PC-3 (cell line): ENCODE measurements at places on chromosomes 7 and 10. TPM values are rescaled to one million over a fixed set of nuclear protein-coding genes. Genes with fewer than 3 reads are reported as not detected.

The ENO4 gene
- total RNA-seq, result 0.35 TPM in 1 of 2 replicates, not detected in the other

The FIS1 gene
- total RNA-seq, result 146 and 199 TPM in 2 replicates

The GIMAP8 gene
- total RNA-seq, result not detected in 2 replicates

The YKT6 gene
- total RNA-seq, result 133 and 147 TPM in 2 replicates

The VIM gene
- total RNA-seq, result 469 and 506 TPM in 2 replicates

The CHN2 gene
- 3.1 and 7.7 TPM in 2 replicates for total RNA-seq

The ETV1 gene
- total RNA-seq, result 10.4 and 20.6 TPM in 2 replicates

The UROS gene
- total RNA-seq, result 45.6 and 50.6 TPM in 2 replicates

The ODAD2 gene
- total RNA-seq, result 2.1 and 3.4 TPM in 2 replicates

The SFTPA1 gene
- not detected in 2 replicates for total RNA-seq

The TAF3 gene
- 1.2 and 2.0 TPM in 2 replicates for total RNA-seq

The LIPJ gene
- total RNA-seq, result not detected in 2 replicates

The ZNF862 gene
- 3.0 and 15.1 TPM in 2 replicates for total RNA-seq

DNA sequence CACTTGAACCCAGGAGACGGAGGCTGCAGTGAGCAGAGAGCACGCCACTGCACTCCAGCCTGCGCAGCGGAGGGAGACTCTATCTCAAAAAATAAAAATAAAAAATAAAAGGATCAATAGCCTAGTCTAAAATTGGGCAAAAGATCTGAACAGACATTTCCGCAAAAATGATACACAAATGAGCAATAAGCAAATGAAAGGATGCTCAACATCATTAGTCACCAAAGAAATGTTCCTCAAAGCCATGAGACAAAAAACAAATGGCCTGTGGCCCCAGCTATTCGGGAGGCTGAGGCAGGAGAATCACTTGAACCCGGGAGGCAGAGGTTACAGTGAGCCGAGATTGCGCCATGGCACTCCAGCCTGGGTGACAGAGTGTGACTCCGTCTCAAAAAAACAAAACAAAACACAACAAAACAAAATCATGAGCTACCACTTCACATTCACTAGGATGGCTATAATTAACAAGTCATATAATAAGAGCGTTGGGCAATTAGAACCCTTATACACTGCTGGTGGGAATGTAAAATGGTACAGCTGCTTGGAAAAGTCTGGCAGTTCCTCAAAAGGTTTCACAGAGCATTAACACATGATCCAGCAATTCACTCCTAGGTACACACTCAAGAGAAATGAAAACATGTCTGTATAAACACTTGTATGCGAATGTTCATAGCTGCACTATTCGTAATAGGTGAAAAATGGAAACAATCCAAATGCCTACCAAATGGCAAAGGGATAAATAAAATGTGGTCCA is 3.1 kb downstream of the DAGLB start:
- no peak for DNase-seq

- DNase-seq, result peak; percentile 92
These were observed 20.0 kb upstream of the CRYGN start for GRCh38 chr7:151459726-151460473.

DNA sequence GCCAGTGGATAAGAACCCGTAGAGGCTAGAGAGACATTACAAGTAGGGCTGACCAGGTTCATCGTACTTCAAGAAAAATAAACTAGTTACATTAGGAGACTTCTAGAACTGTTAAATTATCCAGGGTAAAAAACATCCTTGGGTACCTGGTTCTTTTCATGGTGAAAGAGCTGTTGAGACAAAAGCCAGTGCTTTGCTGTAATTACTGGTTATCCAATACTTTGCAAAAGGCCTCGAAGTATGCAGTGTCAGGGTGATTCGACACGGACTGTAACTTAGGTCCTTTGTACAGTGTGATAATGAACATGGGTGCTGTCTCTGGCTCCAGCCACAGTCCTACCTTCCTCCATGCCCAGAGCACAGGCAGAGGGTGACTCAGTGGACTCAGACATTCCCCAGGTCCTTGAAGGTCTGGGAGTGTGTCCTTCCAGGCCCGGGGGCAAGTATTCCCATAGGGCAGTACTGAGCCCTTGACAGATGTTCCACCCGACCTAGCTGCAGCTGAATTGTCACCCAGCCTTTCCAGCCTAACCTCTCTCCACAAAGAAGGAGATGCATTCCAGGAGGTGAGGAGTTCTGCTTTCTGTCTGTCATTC is 123.6 kb upstream of the TMEM72 start:
- no peak for DNase-seq

DNA sequence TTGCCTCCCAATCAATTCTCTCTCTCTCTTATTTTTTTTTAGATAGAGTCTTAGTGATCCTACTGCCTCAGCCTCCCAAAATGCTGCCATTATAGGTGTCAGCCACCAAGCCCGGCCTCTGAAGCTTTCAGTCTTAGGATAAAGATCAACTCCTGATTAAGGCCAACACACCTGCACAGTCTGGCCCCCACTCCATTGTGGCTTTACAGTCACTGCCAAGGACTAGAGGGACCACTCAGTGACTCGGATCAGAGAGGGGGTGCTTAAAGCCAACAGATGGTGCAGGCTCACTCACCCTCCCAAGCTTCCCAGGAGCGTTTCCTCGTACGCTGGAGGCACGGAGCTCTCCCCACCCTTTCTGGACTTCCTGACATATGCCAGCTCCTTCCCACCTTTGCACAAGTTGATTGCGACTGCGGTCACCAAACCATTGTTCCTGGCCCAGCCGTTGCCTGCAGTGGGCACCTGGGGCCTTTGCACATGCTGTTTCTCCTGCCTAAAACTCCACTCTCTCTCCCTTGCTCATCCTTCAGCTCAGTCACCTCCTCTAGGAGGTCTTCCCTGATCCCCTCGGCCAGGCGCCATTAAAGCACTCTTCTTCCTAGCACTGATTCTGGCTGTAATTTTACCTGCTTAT is 1.7 kb upstream of the CDH23 start:
- DNase-seq, result no peak

GRCh38 chr7:77699056-77699455 is 2.8 kb downstream of the RSBN1L start:
- DNase-seq, result no peak

- DNase-seq, result no peak
These were observed 427.4 kb upstream of the MGMT start for GRCh38 chr10:129039406-129040370.

GRCh38 chr7:66927348-66927948 is 6.4 kb downstream of the TMEM248 start:
- no peak for DNase-seq

DNA sequence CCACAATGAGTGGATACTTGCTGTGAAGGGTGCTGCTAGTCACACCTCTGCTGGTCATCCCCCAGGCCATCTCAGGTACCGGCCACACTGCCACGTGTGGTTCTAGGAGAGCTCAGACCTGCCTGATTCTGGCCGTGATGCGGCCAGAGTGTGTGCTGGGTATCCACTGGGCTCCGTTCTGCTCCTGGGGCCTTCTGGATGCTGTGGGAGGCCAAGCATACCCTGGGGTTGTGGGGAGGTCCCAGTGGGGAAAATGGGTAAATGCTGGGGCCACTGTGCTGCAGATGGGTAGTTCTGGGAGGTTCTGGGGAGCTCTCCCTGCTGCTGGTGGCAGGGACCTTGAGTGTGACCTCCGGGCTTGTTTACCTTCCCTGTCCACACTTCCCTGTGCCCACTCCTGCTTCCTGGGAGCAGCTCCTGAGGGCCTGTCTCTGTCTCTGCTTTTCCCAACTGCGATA is 318.4 kb downstream of the GLRX3 start:
- DNase-seq, result no peak

- DNase-seq, result no peak
These were observed 10.5 kb downstream of the PPP3CB start for GRCh38 chr10:73485320-73485719.

- DNase-seq, result no peak
These were observed 386.8 kb upstream of the PODXL start for GRCh38 chr7:131943211-131943610.

GRCh38 chr7:2632733-2633537 is 1.1 kb downstream of the TTYH3 start:
- peak; percentile 36 for DNase-seq

DNA sequence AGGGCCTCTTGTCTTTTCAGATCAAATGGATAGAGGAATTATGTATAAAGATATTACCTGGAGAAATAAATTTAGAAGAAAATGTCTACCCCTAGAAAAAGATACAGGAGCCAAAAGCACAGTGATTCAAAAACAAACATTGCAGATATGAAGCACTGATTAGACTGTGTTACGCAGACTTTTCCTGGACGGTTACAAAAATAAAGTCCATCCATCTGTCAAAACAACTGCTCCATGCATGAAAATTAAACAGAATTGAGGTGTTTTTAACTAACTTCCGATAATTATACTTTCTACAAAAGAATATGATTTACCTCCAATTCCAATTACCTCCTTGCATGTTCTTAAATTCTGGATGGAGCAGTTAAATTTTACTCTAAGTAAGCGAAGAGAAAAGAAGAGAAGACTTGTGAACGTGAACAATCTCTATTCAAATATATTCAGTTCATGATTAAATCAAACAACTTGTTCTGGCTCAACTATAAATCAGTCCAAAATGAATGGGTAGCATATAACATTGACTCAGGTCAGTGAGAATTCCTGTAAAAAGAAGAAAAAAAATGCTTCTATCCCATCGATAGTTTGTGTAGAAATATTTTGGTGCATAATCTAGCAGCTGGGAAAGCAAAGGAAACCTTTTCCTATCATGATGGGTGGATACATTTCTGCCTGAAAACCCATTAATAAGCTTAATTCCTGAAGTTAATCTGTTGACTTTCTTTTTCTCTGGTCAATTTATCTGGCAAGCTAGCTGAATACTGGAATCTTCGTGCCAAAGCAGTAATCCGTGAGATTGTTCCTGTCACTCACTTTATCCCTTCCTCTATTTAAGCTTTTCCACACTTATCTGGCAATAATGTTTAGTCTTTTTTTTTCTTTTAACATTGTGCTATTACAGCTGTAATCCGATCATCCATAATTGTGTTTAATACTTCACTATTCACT is 80.4 kb downstream of the SEMA3A start:
- no peak for DNase-seq

GRCh38 chr10:17452060-17452841 is 2.1 kb downstream of the ST8SIA6 start:
- no peak for DNase-seq

DNA sequence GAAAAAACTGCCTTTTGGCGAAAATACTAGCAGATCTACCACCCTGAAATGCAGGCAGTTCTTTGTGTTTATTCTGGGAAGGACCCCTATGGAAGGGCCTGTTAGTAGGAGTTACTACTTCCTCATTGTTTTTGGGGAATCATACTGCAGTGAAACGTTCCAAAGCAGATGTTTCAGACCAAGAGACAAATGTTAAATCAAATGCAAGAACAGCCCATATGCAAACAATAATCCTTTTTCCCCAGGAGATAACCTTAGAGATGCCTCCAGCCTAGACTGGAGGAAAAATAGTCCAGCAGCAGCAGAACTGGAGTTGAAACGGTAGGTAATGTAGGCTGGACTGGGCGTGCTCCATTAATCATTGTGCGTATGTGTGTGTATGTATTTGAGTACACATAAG is 65.9 kb upstream of the VWDE start:
- no peak for DNase-seq

DNA sequence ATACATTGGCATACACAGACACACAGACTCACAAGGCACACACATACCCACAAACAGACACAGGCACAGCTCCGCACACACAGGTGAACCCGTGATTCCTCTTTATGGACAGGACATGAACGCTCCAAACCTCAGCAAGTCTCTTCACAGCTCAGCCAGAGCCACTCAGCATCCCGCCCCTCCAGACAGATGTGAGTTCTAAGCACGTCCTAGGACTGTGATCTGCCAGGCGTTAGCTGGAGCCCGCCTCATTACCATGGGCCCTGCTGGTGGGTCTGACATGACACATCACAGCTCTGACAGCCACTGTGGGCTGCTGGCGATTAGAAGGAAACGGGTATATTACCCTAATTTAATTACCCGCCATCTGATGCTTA is 176.7 kb upstream of the PPP2R2D start:
- no peak for DNase-seq

DNA sequence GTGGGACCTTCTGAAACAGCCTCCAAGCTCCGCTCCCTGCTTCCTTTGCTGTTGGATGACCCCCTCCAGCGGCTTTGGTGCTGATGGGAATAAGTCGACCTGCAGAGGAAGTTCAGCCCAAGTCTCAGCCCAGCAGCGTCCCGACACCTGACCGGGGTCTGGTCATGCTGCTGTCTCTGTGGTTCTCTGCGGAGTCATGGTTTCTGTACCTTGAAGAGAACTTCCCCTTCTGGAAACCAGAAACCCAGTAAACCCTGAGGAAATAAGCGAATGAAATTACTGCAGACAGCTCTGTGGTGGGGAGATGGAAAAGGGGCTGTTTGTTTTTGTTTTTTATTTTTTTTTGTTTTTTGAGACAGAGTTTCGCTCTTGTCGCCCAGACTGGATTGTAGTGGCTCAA is 18.3 kb upstream of the ZNF12 start:
- no peak for DNase-seq

GRCh38 chr7:95631527-95631926 is 35.2 kb upstream of the PDK4 start:
- peak; percentile 11 for DNase-seq

DNA sequence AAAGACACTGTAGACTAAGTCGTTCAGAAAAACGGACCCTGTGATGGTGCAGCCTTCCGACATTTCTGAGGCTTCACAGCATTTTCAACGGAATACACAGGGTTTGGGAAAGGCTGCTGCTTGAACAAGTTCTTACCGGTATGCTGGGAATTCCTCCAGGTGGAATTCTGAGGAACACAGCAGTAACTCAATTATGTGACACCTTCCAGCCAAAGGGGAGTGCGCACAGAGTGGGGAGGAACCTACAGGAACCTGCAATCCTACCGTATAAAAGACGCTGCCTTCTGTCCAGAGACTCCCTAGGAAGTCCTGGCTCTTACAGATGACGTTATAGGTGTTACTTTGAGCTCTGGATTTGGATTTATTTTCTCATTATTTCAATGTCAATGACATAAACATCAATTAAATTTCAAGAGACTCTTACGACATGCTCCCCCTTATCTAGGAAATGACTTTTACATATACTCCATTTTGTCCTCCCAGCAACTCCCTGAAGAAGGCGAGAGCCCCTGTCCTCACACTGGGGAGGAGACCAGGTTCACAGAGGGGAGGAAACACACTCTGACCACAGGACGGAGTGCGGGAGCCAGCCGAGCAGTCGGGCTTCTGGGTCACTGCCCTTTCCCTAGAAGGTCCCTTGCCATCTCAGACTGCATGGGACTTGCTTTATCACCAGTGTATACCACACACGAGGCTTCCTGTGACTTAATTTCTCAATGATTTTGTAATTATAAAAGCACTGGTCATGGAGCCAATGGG is 27.9 kb downstream of the VIPR2 start:
- no peak for DNase-seq
